ENCODE measurements at places on chromosomes 5 and 9. TPM values are rescaled to one million over a fixed set of nuclear protein-coding genes. Genes with fewer than 3 reads are reported as not detected.

PCDHGA3 gene
- not detected for total RNA-seq

PCA3 gene
- not detected for total RNA-seq

RASEF gene
- total RNA-seq: not detected

CCNO gene
- total RNA-seq: not detected

SH2D3C gene
- total RNA-seq: 15.9 TPM

FAXDC2 gene
- 36.8 TPM for total RNA-seq

SLC25A2 gene
- total RNA-seq: 0.70 TPM

MEIKIN gene
- 1.5 TPM for total RNA-seq

SLC45A2 gene
- not detected for total RNA-seq

DBN1 gene
- 1.2 TPM for total RNA-seq

TAF11L5 gene
- total RNA-seq: not detected

Data from T-helper 17 cell (primary cell).